ELF-1 (cell line): ENCODE measurements at places on chromosomes 12 and 14.

DNA sequence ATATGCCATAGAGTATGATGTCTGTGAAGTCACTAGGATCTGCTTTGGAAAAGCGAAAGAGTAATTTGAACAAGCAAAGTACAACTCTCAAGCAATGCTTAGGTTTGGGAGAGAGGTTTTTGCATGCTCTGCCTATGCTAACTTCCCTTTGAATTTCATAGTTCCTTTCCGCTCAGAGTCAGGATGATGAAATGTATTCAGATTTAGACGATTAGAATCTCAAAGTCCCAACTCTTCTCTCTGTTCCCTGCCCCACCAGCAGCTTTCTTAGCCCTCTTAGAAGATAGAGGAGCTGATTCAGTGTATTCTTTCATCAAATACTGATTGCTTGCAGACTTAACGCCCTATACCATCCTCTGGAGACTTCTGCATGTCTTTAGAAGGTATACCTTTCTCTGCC lies 11.5 kb downstream of the RAB5B start:
- DNase-seq, result no peak

- DNase-seq, result no peak
These were observed 230.2 kb downstream of the SLC41A2 start for GRCh38 chr12:104727726-104728465.

- no peak for DNase-seq
These were observed 263.5 kb upstream of the ALG10B start for GRCh38 chr12:38053113-38053512.

DNA sequence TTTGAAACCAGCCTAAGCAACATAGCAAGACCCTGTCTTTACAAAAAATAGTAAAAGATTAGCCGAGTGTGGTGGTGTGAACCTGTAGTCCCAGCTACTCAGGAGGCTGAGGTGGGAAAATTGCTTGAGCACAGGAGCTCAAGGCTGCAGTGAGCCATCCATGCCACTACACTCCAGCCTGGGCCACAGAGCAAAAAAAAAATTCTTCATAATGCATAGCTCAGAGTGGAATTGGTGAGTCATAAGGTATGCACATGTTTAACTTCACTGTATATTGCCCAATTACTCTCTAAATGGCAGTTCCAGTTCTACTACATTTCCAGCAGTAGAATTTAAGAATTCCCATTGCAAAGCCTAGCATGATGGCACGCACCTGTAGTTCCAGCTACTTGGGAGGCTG lies 26.8 kb upstream of the CLIP1 start:
- no peak for DNase-seq

DNA sequence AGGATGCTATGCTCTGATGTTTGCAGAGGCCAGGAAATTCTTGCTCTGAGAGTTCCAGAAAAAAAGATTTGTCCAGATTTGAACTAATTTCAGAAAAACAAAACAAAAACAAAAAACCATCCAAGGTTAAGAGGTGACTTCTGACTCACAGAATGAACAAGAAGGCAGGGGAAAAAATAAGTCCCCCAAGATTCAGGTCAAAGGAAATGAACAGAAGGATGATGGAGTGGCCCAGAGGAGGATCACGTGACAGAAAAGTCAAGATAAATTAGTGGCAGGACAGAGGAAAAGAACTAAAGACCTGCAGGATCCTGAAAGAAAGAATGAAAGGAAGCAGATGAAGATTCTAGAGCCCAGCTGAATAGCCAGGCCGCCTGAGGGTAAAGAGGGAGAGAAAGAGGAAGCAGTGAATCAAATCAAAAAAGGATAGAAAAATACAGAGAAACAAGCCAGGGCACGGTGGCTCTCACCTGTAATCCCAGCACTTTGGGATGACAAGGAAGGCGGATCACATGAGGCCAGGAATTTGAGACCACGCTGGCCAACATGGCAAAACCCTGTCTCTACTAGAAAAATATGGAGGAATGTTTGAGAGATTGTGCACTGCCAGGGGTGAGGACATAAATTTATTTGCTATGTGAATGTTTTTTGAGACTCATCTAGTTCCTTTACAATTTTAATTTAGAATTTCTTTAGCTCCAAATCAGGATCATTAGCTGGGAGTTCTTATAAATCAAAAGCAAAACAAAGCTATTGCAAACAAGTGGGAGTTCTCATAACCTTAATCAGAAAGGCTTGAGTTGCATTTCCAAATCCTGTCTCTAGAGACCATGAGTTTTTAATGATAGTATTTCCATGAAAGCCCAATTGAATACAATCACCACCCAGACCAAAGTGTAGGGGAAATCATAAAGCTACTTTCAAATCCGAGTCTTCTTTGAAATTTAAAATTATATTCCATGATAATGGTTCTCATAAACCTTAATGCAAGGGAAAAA lies 217.1 kb upstream of the PLEKHG7 start:
- DNase-seq, result no peak

- peak; percentile 71 for DNase-seq
These were observed 16.2 kb downstream of the SLC17A8 start for GRCh38 chr12:100372853-100373640.

- DNase-seq, result peak; percentile 96
These were observed 13.0 kb downstream of the CIPC start for GRCh38 chr14:77111021-77111420.

- no peak for DNase-seq
These were observed 6.7 kb upstream of the BATF start for GRCh38 chr14:75515629-75515996.

DNA sequence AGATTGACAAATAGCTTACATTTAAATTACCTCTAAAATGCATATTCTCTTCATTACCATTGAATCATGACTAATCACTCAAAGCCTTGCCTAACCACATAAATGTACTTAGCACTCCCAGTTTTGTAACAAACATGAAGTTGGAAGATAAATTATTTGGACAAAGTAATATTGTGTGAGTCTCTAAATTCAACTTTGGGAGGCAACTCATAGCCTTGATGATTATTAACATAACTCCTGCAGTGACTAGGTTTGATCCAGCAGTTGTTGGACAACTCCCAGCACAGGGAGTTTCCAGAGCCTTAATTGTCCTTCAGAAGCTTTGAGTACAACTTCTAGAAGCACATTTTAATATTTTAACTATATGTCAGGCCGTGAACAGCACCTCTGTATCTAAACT lies 153.4 kb upstream of the PDZRN4 start:
- DNase-seq, result no peak

GRCh38 chr14:91830777-91831176 lies 36.6 kb downstream of the TC2N start:
- peak; percentile 24 for DNase-seq

GRCh38 chr14:55125403-55125802 lies 3.6 kb upstream of the LGALS3 start:
- no peak for DNase-seq

- DNase-seq, result no peak
These were observed 200.4 kb downstream of the PTPRO start for GRCh38 chr12:15522574-15523187.

DNA sequence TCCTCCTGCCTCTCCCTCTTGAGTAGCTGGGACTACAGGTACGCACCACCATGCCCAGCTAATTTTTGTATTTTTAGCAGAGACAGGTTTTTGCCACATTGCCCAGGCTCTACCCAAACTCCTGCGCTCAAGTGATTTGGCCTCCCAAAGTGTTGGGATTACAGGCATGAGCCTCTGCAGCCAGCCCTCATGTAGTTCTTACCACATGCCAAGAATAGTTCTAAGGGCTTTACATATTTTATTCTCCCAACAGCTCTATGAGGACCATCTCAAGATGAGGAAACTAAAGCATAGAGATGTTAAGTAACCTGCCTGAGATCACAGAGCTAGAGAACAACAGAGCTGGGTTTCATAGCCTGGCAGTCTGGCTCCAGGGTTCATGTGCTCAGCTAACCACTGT lies 37.9 kb upstream of the ALDH2 start:
- no peak for DNase-seq

- peak; percentile 62 for DNase-seq
These were observed 618 bp downstream of the RNF34 start for GRCh38 chr12:121400332-121401139.
